ENCODE measurements at places on chromosomes 12 and 14. TPM values are rescaled to one million over a fixed set of nuclear protein-coding genes. Genes with fewer than 3 reads are reported as not detected.

CLEC9A gene
- total RNA-seq: not detected

TAS2R42 gene
- total RNA-seq: not detected

SLC24A4 gene
- total RNA-seq: 0.24 TPM

KRR1 gene
- total RNA-seq: 65.4 TPM

FAM161B gene
- total RNA-seq: 1.1 TPM

DNAJC22 gene
- total RNA-seq: 11.9 TPM

FIGNL2 gene
- total RNA-seq: 0.24 TPM

TAS2R10 gene
- 0.13 TPM for total RNA-seq

SMCO2 gene
- not detected for total RNA-seq

TAS2R14 gene
- 1.6 TPM for total RNA-seq

ZNF891 gene
- 1.3 TPM for total RNA-seq

LRRC43 gene
- total RNA-seq: not detected

HPD gene
- not detected for total RNA-seq

IL26 gene
- total RNA-seq: not detected

Measured in SK-MEL-5 (cell line).